Fibroblast of lung (primary cell): ENCODE measurements at places on chromosomes 5 and 9. TPM values are rescaled to one million over a fixed set of nuclear protein-coding genes. Genes with fewer than 3 reads are reported as not detected.

The NPR3 gene
- 1.5 and 14.9 TPM in 2 replicates for total RNA-seq

The OR1N1 gene
- not detected in 2 replicates for total RNA-seq

The ANKDD1B gene
- 0.51 and 0.66 TPM in 2 replicates for total RNA-seq

The WNT8A gene
- not detected in 2 replicates for total RNA-seq

The STKLD1 gene
- total RNA-seq = 0.51 and 0.99 TPM in 2 replicates

The NR4A3 gene
- 5.6 and 9.1 TPM in 2 replicates for total RNA-seq

The CENPK gene
- 4.9 and 7.1 TPM in 2 replicates for total RNA-seq

The C9orf40 gene
- total RNA-seq = 3.3 and 4.5 TPM in 2 replicates

The PCDHB9 gene
- 0.26 and 0.99 TPM in 2 replicates for total RNA-seq

The TDRD7 gene
- total RNA-seq = 9.0 and 14.7 TPM in 2 replicates

The COL5A1 gene
- 63.7 and 72.8 TPM in 2 replicates for total RNA-seq

The SMIM33 gene
- not detected in 2 replicates for total RNA-seq
